Mesothelial cell of epicardium (in vitro differentiated cells): ENCODE measurements at places on chromosomes 2 and 18.

DNA sequence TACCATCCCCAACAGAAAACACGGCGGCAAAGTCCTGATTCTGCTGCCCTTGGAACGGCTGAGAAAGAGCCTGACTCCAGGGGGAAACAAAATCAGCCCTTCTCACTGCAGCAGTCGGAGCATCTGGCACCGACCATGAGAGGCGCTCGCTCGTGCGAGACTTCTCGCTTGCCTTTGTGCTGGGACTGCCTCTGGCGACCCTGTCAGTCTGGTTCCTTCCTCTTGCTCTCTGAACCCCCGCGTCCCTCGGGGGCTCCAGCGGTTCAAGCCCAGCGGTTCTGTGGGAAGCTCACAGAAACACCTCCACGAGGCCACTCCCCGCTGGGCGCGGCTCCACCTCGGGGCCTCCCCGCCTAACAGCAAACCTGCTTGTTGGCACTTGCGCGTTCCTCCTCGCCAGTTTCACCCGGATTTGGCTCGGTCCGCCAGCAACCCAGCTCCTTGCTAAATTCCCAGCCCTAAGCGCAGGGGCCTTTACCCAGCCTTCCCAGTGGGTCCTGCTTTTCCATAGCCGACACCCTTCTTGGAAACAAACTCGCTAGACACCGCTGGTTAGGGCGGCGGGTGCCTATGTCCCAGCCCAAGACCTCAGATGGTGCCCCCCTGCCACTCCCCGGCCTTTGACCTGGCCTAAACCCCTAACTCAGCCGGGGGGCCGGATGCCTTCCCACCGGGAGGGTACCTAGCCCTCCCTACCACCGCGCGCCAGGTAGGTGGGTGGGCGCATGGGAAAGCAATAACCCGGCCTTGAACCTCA is 2.2 kb downstream of the RND3 start:
- DNase-seq = peak; percentile 76

DNA sequence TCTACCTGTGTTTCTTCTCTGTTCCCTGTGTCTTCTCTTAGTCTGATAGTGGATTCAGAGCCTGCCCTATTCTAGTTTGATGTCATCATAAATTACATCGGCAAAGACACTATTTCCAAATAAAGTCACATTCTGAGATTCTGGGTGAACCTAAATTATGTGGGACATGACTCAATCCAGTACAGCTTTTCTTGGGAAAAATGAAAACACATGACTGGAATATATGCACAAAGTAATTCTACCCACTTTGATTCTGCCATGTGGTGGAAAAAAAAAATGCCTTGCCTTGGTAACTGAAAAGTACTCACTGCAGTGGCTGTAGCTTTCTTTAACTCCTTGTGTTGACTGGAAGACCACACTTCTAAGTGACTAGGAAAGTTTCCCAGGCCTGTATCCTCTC is 73.7 kb downstream of the LRATD1 start:
- DNase-seq = no peak

GRCh38 chr2:180520921-180521581 is 459.4 kb upstream of the UBE2E3 start:
- no peak for DNase-seq

GRCh38 chr2:113972766-113973165 is 82.9 kb downstream of the ACTR3 start:
- DNase-seq = no peak

- no peak for DNase-seq
Measured at GRCh38 chr2:173033084-173033483, 42.6 kb upstream of the MAP3K20 start.

DNA sequence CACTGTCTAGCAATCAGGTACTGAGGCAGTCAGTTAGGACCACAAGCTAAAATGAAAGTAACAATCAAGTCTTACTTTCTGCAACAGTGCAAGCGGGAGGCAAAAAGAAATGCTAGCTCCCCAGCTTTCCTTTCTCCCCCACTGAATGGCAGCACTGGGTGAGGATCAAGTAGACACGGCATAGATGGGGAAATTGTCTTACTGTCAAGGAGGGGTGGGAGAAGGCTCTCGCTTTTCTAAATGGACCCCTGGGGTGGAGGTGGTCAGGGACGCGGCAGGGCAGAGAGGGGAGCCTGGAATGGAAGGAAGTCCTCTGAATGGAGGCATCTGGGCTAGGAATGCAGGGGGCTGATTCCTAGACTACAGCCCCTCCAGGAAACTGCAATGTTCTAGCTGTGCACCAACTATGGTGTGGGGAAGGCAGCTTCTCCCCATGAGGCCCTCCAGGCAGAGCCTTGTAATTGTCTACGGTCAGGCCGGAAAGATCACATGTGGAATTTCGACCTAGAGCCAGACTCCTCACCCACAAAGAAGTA is 24.3 kb downstream of the METTL8 start:
- no peak for DNase-seq

- no peak for DNase-seq
Measured at GRCh38 chr2:156792242-156792840, 356.2 kb downstream of the GPD2 start.

DNA sequence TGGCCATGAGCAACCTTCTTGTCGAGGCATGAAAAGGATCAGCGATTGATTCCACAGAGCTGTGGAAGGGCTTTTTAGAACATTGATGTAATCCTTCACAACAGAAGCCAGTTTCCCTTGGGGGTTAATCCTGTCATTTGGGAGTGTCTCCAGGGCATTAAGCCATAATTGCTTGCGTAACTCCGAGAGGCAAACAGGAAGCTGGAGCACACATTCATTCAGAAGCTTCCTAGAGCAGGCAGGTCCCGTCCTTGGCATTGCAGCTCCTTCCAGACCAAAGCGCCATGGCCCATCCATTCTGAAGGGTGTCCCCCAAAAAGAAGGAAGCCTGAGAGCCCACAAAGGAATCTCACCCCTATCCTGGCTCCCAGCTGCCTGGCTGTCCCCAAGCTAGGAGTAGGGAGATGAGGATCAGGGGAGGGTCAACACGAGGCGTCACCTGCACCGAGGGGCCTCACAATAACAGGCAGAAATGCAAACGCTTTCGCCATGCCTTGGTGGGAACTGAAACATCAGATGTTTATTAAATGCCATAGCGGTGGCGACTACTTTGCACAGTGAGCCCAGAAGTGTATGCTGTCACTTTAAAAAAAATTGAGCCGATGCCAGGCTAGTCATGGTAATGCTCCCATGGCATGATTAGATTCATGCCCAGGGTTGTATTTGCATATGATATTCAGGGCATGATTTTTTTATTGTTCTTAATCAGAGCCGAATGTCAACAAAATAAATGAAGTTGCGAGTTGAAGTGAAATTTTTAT is 339.4 kb downstream of the BCL11A start:
- no peak for DNase-seq

- no peak for DNase-seq
Measured at GRCh38 chr2:79982445-79982844, 322.1 kb downstream of the LRRTM1 start.

DNA sequence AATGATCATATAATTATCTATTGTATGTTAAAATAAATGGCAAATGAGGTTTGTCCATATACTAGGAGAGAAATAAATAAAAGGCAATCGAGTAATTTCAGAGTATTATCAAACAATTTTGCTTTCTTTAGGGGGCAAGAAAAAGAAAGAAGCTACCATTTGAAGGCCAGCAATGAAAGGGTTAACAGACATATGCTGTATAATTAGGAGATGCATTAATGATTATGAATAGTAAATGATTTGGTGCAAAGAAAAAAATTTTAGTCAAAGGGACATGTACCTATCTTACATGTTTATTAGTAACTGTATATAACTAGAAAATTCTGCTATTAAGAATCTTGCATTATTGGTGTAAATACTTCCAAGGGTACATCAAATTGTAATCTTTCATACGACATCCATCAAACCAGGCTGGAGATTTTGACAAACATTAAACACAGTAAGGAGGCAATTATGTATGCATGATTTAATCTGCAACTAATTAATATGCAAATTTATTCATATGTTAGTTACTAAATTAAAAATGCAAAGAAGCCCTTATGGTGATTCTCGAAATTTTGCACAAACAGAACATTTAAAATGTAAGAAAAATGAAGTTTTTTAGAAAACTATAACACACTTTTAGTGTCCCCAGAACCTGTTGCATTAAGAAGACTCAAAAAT is 251.4 kb downstream of the TCF4 start:
- no peak for DNase-seq

- DNase-seq = no peak
Measured at GRCh38 chr2:152730591-152731333, 12.3 kb downstream of the ARL6IP6 start.

GRCh38 chr2:218885981-218886947 is 5.6 kb downstream of the WNT10A start:
- no peak for DNase-seq

- DNase-seq = no peak
Measured at GRCh38 chr2:17620841-17621240, 80.3 kb downstream of the VSNL1 start.

GRCh38 chr2:1553671-1554295 is 140.5 kb downstream of the TPO start:
- DNase-seq = no peak
